A673 (cell line): ENCODE measurements at places on chromosomes 7 and 10. TPM values are rescaled to one million over a fixed set of nuclear protein-coding genes. Genes with fewer than 3 reads are reported as not detected.
A peak's percentile ranks its signal among the peaks of the same experiment; 100 is the strongest.

GRCh38 chr7:128099204-128099671 lies 68.0 kb upstream of the LRRC4 start:
- DNase-seq, result no peak

GRCh38 chr10:93254180-93254853 lies 180.6 kb downstream of the CYP26A1 start:
- no peak for DNase-seq

DNA sequence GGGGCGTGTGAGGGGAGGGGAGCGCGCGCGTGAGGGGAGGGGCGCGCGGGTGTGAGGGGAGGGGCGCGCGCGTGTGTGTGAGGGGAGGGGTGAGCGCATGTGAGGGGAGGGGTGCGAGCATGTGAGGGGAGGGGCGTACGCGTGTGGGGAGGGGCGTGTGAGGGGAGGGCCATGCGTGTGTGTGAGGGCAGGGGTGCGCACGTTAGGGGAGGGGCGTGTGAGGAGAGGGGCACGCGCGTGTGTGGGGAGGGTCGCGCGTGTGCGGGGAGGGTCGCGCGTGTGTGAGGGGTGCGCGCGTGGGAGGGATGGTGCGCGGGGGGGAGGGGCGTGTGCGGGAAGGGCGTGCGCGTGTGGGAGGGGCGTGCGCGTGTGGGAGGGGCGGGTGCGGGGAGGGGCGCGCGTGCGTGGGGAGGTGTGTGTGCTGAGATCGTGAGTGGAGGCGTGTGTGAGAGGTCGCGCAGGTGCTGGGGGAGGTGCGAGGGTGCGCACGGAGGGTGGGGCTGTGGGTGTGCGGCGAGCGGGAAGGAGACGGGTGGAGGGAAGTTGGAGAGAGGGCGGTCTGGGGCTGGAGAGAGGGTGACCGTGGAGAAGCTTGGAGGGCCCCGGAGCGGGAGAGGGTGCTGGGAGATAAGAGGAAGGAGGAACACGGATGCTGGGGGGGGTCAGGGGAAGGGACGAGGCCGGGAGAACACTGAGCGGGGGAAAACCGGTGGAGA lies 19.7 kb downstream of the MXI1 start:
- peak; percentile 56 for DNase-seq

The HOXA3 gene
- not detected in 2 replicates for total RNA-seq

- no peak for DNase-seq
Observed at GRCh38 chr10:4687397-4687796, 138.6 kb upstream of the AKR1E2 start.

GRCh38 chr10:9051328-9051974 lies 997.0 kb downstream of the GATA3 start:
- DNase-seq, result no peak
